ENCODE measurements at places on chromosomes 2 and 18.

- no peak for DNase-seq
Observed at GRCh38 chr2:17719562-17720371, 33.8 kb downstream of the SMC6 start.

DNA sequence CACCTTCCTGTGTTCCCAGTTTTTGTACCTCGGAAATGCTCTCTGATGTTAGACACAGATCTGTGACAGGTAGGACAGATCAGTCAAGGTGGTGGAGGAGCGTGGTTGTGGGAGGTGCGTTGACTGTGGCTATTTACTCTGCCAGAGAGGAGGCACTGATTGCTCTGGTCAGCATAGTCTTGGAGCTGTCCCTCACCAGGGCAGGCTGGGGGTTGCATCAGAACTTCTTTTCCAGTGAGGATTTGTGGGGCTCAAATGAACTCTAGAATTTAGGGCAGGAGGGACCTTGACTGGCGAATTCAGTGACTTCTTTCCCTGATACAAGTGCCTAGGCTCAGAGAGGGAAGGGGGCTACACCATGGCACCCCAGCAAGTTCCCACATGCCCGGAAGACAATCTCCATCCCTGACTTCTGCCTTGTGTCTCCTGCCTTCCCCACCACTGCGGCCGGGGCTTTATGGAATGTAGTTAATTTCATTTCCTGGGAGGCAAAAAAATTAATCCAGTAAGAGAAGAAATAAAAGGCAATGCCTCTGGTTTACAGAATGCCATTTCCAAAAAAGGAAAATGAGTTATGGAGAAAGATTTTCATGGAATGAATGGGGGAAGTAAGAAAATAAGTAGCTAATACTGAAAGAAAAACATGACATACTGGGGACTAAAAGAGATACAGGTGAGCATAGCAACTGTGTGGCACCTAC is 26.1 kb downstream of the NIFK start:
- no peak for DNase-seq

GRCh38 chr18:2845172-2845571 is 1.6 kb upstream of the EMILIN2 start:
- DNase-seq: no peak

GRCh38 chr2:174247474-174248186 is 702 bp downstream of the OLA1 start:
- DNase-seq: peak; percentile 19

DNA sequence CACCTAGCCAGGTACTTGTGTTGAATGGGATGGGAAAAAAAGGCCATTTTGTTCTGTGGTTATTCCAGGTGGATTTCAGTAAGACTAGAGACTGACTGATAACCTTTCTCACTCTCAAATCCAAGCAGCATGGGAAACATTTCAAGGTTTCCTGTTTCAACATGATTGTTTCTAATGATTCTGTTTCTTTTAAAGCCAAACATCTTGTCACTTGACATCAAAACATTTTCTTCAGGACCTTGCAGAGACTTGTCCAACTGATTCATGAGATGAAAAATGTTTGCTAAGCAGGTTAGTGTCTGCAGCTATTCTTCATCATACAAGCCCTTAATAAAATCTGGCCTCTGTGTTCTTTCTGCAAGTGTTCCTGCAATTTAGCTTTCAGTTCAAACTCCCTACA is 456.5 kb upstream of the CWC22 start:
- peak; percentile 69 for DNase-seq

DNA sequence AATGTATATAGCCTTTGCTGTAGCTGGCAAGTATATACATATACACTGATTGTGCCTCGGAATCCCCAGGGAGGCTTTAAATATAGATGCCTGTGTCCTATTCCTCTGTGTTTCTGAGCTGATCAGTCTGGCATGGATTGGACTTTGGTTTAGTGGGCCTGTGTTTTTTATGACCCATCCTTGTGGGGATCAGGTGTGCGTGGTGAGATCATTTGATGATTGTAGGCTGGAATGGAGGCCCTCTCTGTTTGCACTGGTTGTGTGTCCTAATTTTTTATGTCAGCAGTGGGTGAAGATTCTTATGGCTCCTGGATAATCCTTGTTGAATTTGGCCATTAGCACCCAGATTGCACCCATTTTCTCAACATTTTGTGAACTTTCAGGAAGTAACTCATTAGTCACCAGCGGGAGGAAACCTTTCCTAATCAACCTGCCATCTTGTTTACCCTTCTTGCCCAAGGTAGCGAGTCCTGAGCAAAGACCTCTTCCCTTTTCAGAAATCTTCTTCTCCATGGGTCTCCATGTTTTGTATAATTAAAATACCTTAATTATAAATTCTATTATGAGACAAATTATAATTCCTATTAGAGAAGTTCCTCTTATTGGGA is 75.8 kb downstream of the UGGT1 start:
- DNase-seq: no peak

GRCh38 chr2:110099038-110099425 is 16.6 kb downstream of the MALL start:
- no peak for DNase-seq

DNA sequence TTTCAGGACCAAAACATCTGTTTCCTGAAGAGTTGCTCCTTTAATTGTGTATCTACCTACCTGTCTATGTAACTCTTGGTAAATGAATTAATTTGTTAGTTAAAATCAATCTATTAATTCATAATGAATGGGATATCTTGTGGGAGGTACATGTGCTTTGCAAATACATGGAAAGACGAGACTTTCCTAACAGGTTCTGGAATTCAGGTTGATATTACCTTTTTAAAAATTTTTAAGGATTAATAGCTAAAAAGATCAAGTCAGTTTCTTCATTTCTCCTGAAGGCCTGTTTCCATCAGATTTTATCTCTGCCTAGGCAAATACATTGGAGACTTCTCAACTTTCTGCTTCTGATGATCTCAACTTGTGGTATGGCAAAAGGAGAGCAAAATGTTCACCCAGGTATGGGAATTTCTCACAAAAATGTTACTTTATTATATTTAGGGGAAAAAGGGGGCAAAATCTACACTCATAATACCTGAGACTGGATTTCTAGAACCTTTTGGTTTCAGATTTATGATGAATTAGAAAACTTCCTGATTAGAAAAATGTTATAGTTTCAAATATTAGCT is 7.4 kb downstream of the TFPI start:
- DNase-seq: no peak

Data from umbilical cord (tissue), 2 donors.